Renal pelvis (tissue), 12 donors: ENCODE measurements at places on chromosomes 6 and 20. TPM values are rescaled to one million over a fixed set of nuclear protein-coding genes. Genes with fewer than 3 reads are reported as not detected.
A peak's percentile ranks its signal among the peaks of the same experiment; 100 is the strongest.

Gene ARHGAP18
- 31.9 TPM for polyA plus RNA-seq

Gene DUSP15
- polyA plus RNA-seq, result 23.0 TPM

Gene ZBTB22
- polyA plus RNA-seq, result 27.5 TPM

Gene CDC40
- polyA plus RNA-seq, result 25.1 TPM

DNA sequence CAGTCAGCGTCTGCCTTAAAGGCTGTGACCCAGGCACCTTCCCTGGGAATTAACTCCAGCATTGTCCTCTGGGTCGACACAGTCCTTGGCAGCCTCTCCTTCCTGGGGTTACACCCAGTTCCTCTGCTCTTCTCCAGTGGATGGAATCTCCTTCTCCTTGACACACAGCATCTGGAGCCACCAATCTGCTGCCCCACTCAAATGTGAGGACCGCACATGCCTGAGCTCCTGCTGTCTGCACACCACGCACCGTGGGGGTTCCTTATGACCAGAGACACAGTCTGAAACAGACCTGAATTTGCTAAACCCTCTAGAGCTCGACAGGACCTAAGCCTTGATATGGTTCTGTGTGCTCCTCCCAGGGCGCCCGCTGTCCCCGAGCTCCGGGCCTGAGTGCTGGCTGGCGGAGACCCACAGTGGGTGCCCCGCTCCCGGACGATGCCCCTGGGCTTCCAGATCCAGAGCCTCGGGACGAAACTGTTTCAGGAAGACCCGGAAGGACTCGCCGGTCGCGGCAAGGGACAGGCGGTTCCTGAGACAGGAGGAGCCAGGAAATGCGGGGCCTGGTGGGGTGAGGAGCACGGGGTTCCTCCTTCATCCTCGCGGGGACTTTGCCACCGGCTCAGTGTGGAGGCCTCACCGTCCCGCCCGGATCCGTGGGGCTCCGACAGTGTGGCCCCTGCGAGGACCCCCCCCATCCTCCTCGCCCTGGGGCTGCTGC is 2.5 kb upstream of the RAET1G start:
- no peak for DNase-seq

DNA sequence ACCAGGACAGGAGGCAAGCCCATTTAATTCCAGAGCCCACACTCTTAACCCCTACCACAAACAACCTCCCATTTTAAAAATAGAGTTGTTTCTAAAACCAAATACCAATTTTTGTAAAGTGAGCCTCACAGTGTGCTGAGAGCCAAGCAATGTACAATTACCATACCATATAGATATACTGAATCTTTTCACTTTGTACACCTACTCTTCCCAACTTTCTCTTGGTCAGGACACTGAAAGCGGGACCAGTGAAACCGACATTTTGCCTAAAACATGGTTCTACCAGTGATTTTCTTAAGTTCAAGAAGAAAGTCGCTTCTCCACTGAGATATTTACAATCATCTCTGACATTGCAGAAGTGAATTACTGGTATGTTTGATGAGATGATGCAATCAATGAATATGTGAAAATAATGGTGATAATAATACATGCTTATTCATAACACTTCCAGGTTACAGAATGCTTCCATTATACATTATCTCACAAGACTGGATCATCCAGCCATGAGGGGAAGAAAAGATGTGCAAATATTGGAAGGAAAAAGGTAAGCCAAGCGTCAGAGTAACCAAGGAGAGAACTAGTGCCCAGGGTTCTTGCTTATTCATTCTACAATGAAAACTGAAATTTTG is 74.1 kb downstream of the HIVEP2 start:
- DNase-seq, result no peak

DNA sequence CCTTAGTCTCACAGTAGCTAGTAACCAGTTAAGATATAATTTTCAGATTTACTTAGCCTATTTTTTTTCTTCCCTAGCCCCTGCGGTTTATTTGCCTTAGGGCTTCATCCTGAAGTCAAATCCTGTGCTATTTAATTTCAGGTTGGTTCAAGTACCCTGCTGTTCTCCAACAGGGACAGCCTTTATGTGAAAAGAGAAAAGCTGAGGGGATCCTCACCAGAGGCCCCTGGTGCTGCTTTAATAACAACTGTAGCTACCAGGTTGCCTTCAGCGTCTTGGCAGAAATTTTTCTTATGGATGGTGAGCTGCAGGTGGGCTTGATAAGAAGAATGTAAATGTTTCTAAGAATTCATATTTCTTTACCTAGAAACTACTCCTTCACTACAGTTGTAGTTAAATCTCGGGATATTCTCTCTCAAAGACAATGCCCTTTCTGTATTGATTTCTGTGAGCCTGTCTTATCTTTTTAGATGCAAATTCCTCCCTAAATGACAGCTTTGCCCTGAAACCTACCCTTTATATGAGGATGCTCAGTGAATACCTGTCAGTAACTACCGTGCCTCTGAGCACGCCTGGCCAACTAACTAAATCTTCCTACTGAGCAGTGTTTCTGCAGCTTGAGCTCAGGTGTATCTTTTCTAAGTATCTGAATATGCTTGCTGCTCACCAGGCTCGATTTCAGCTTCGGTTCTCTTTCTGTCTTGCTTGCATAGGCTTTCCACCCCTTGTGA is 320.5 kb downstream of the MMUT start:
- DNase-seq, result no peak

DNA sequence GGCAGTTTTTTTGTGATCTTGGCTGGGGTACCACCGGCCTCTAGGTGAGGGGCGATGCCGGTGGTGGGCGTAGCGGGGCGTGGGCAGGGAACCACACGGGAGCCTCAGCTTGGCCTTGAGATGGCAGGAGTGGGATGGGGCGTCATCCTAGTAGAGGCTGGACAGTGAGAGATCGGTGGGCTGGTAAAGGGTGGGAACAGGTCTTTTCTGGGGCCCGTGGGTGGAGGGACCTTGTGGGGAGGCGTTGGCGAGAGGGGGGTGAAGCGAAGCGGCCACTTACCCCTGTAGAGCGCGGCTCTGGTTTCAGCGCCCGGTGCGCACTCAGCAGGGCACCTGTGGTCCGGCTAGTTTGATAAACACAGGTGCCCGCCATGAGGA is 12.0 kb downstream of the ITPR3 start:
- no peak for DNase-seq

DNA sequence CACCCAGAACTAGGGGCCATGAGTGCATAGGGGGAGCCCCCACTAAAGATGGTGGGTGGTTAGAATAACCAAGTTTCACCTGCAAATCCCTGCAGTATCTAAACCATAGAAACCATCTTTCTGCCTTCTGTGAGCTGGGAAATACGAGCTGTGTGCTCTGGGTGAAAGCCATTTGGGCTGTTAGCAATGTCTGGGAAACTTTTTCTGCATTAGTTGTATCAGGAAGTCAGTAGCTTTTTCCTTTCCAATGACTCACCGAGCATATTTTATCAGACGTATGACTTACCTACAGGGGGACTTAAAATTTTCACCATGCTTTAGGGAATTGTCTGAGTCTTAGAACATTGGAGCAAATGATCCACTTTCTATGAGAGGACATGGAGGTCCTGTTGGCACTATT is 584.0 kb downstream of the QKI start:
- no peak for DNase-seq

DNA sequence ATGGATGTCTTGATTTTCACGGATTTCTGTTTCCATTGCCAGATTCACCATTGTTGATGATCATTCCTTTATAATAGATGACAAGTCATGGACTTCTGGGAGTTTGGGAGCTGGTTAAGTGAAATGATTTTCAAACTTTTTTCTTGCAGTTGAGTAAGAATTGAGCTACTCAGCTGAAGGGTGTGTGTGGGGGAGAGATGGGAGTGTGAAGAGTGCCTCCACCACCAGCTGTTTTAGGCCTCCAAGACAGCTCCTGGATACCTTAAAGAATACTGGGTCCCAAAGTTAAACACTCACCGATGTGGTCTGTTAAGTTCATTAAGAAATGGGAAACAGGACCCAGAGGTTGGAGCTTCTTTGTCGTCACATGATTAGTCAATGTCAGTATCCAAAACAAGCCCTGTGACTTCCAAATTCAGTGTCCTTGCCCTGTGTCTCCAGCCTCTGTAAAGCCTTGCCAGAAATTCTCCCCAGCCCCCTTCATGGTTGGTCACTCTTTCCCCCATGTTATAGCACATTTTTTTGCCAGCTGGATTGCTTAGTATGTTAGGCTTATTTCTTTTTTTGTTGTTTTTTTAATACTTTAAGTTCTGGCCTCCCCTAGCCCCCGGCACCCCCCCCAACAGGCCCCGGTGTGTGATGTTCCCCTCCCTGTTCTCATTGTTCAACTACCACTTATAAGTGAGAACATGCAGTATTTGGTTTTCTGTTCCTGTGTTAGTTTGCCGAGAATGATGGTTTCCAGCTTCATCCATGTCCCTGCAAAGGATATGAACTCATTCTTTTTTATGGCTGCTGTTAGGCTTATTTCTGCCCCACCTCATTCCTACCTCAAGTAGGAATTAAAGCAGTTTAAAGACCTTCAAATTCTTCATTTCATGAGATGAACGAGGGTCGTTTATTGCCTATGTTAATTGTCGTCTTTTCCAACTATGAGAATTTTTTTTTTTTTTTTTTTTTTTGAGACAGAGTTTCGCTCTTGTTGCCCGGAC is 26.9 kb downstream of the BICRAL start:
- DNase-seq, result no peak

- DNase-seq, result peak; percentile 34
Measured at GRCh38 chr6:157184202-157185015, 138.9 kb downstream of the TMEM242 start.
